ENCODE measurements at places on chromosomes 1 and 21.

DNA sequence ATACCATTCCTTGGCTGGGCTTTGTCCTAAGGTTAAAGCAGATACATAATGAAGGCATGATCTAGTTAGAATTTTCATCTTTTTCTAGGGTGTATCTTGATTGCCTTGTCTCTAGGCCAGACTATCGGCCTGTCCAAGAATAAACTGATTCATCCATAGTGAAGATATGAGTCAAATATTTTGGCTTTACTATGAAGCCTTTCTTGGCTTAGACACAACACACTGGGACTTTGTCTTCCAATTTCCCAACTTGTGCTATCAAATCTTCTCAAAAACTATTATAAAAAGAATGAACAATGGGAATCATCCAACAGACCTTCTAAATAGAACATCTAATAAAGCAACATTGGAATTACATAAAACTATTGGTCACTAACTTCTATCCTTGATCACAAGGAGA is 64.8 kb downstream of the WARS2 start:
- no peak for DNase-seq

- peak; percentile 85 for DNase-seq
These were observed 169.3 kb upstream of the ETV3 start for GRCh38 chr1:157307491-157307890.

DNA sequence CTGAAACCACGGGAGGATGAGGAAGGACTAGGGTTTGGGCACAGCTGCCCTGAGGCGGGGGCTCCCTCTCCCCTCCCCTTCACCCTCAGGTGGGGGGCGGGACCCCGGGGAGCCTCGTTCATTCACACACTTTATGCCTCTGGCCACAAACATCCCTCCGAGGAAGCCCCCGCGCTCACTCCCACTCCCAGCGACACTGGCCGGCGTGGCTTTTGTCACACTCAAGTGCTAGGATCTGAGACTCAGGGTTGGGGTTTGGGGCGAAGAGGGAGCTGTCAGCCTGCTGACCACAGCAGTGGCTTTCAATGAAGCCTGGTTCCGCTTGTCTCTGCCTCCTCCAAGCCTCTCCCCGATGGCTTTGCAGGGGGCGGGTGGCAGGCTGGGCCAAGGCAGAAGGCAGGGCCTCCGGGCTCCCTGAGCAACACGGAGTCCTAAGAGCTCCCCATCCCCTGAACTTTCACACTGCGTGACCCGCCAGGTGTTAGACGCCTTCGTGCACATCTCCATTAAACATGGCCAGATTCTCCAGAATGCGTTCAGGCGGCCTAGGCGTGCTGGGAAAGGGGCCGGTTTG is 178.1 kb downstream of the NPHP4 start:
- peak; percentile 40 for DNase-seq

DNA sequence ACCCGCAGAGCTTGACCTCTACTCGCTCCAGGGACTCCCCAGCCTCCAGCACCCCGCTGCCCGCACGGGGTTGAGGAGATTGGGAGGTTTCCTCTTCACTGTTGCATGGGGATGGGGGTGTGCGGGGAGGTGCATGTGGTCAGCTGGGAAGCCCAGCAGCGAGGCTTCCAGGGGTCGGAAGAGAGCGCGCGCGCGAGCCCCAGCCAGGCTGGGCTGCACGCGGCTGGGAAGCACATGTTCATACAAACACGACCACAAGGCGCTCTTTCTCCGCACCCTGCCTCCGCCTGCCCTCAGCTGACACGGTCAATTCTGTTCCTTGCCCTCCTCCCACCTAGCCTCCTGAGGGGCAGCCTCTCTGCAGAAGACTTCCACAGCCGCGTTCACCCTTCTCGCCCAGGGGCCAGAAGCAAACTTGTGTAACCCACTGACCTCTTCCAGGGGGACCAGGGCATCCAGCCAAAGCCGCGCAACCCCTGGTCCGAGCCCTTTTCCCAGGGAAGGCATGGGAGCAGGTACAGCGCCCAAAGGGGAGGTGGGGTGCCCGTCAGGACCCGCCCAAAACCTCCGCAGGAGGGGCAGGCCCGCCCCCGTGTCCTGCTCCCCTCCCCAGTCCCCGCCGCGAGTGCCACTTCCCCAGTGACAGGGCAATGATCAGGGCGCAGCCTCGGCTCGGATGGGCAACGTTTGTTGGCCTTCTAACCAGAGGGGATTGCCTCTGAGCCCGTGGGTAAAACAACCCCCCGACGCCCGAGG is 1.3 kb downstream of the COL24A1 start:
- DNase-seq: no peak

DNA sequence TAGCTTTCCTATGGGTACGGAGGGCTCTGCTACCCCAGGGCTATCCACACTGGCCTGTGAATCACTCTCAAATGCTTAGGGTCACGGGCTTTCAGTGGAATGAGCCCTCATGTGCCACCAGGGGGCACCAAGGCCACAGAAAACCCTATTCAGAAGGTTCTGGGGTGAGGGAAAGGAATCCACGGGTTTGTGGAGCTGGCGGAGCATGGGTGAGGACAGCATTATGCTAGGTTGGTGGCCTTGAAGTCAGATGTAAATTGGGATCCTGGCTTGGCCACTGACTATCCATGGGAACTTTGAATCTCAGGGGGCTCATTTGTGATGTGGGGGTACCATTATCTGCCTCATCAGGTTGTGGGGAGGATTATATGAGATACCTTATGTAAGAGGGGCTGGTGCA is 5.1 kb upstream of the LAMTOR5 start:
- peak; percentile 70 for DNase-seq

DNA sequence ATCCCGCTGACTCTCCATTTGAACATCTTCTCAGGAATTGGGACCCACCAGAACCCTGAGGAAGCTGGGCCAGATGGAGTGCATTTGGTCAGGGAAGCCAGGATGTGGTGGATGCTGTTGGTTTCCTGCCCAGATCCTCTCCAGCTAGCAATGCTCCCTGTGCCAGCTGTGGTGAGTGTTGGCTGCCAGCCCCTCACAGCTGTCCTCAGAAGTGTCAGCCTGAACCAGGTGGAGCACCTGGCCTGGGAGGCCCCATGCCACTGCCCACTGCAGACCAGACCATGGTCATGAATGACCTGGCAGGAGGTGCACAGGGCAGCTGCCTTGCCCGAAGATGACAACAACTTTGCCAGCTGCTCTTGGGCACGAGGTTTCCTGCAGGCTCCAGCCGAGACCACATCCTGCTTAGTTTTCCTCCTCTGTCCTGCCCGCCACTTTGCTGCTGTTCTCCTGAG is 54.4 kb downstream of the PRSS38 start:
- DNase-seq: peak; percentile 68

GRCh38 chr1:55050283-55050682 is 10.9 kb downstream of the PCSK9 start:
- peak; percentile 28 for DNase-seq

DNA sequence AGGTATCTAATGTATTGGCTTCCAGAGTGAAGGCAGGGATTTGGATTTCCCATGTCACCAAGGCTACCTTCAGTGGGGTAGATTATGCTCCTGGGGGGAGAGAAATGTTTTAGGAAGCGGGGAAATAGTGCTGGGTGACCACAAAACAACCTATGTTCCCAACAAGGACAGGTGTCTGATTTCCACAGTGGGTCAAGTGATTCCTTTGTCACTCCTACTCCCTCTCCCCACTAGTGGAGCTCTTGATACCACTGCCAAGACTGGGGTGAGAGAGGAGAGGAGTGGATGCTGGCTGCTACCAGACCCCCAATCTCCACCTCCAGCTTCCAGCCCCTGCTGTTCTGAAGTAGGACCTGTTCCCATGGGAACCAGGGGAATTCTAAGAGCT is 104.3 kb upstream of the FAM78B start:
- no peak for DNase-seq

DNA sequence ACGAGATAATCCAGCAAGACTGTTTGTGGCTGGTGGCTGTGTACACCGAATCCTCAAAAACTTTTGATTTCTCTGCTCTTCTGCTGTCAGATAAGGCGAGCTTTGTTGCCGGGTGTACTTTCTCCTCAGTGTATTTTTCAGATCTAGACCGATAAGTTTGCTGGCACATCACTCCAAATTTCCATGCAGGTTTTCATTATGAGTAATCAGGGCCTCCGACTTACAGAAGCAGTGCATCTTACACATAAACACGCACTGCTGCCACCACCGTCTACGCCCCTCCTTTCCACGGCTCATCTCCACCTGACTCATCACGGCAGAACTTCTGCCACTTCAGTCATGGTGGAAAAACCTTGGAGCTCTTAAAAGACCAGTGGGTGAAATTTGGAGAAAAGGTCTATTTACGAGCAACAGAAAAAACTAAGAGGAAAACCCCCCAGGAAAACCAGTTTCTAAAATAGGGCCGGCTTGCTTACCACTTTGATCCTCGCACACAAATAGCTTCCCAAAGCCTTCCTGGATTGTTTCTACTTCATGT is 7.7 kb downstream of the ZBTB21 start:
- no peak for DNase-seq

GRCh38 chr1:184489908-184490307 is 103.1 kb downstream of the C1orf21 start:
- DNase-seq: no peak

GRCh38 chr1:15866721-15867201 is 19.3 kb downstream of the SPEN start:
- no peak for DNase-seq

DNA sequence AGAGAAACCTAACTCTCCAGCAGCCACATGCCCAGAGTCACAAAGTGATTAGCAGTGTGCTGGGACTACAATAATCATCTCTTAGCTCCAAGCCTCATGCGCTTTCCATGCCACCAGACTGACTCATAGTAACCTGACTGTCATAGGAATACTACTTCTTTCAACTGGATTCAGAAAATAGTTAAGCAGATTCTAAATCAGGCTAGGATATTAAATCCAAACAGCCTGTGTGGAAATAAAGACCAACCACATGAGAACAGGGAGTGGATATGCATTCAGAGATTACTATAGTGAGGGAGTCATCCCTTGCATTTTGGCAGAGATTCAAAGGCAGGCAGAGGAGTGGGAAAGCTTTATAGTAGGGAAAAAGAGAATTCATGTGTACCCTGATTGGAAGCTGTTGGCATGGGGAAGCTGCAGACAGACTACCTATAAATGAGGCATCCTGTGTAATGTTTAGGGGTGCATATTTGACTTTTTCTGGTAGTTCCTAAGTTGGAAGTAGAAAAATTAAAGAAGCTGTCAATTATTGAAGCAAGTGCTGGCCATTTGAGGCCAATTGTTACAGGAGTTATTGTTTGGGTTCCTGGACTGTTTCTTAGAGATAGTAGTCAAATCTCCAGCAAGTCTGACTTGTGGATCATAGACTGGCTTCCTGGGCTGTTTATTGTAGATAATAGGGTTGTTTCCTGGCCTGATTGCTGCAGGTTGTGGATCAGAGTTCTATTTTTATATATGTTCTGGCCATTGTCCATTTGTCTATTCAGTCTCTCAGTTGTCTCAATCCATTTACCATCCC is 31.7 kb upstream of the DNAH14 start:
- DNase-seq: no peak

GRCh38 chr1:64087768-64088167 is 115.7 kb upstream of the UBE2U start:
- DNase-seq: no peak

DNA sequence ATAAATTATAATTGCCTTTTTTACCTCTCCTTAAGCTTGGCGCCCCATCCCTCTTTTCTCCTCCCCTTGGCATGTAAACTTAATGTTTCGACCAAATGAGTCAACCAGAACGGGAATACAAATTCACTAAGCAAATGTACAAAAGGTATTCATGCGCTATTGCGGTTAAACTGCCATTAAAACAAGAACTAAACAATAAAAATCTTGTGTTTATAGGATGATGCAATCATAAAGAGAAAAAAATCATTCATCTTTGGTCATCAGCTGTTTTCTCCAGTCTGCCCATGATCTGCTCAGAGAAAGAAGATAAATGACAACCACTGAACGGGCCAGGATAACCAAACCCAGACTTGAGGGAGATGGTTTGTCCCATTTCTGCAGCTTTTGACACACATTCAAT is 534.2 kb upstream of the PLXNA2 start:
- no peak for DNase-seq

- no peak for DNase-seq
These were observed 158.7 kb downstream of the DISP1 start for GRCh38 chr1:222973561-222973960.

DNA sequence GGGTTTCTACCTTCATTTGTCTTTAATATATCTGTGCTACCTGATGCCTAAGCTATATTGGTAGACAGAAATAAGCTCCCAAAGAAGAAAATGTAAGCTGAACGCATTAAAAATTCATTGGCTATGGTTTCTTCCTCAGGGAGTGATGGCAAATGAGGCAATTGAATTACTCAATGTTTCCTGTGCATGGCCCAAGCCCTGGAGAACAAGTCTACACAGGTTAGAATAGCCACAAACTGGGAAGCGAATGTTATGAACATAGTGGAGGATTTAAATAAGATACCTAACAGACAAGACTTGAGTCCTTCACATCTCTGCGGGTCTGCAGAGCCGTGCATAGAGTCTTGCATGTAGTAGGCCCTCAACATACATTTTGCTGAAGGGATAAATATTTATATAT is 350.3 kb downstream of the RWDD3 start:
- DNase-seq: no peak

- no peak for DNase-seq
These were observed 34.4 kb downstream of the ADCY10 start for GRCh38 chr1:167879508-167879907.

DNA sequence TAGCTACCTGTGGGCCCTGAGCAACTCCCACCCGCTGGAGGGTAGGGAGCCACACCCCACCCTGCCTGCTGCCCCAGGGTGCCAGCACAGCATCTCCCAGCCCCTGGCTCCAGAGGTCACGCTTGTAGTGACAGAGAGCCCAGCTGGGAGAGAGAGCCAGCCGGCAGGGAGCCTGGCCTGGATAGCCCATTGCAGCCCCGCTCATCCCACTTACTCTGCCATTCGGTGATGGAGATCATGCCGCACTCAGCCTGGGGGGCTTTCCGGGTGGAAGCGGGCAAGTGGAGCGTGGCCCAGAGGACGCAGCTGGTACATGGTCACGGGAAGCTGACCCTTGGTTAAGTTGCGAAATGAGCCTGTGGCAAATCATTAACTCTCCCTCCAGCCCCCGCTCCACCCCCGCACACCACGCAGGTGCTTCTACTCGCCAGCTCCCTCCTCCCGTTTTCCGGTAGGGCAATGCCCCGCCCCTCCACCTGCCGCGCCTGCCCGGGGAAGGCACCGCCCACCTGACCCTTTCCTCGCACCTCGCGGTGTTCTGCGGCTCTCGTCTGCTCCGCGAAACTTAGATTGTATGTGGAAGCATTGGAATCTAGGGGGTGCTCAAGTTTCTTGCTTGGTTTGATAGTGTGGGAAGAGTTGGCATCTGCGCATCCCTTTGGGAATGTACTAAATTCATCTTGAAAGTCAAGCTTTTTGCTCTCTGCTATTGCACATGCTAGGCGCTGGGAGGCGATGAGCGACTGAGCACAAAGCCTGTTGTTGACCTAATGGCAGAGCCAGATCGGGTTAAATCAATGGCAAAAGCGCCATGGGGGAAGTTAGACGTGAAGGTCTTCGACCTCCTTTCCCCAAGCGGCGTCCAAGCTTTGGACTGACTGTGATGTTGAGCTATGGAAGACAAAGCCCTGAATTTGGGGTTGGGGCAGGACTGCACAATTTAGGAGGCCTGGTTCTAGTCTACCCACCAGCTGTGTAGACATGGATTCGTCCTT is at the start of gene GOLT1A:
GOLT1A (minus strand) TSS at position 321 of the 995 bp plus-strand sequence; CDS start at position 239, 82 bp downstream.
- peak; percentile 78 for DNase-seq
